ENCODE measurements at places on chromosomes 3 and 15. TPM values are rescaled to one million over a fixed set of nuclear protein-coding genes. Genes with fewer than 3 reads are reported as not detected.

C3orf20 gene
- 0.11 TPM for polyA plus RNA-seq

DNA sequence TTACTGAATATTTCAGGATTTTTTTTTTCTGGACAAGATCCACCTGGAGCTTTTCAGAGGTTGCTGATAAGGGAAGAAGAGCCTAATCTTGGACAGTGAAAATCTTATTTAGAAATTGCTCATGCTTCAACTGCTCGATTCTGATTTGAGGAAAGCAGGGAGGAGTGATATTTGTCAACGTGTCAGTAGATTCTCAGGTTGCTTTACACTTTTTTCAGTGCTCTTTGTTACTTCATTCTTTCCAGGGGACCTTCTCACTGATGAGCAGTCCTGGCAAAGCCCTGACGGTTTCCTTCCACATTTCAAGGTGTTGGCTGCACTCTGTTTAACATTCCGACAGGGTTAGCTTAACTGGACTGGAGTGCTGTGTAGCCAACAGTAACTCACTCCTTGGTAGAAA, 24.1 kb upstream of the RARB start:
- no peak for DNase-seq

DNA sequence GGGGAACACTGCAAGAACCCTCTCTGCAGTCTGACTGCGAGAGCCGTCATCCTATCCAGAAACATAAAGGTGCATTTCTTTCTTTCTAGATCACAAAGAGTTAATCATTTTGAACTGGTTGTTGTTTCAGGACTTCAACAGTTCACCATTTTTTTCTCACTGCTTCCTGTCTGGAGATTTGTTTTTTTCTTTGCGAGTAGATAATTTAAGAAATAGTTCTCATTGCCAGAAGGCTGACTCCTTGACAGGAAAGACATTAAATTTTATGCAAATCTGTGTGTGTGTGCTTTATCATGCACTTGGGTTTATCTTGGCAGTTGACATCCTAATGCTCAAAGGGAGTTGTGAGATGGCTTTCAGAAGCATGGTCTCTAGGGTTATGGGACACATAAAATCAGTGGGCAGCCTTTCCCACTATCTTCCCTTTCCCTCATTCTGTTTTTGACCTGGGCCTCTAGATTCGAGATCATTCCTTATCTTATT, 123.5 kb upstream of the TBL1XR1 start:
- DNase-seq: no peak

DNA sequence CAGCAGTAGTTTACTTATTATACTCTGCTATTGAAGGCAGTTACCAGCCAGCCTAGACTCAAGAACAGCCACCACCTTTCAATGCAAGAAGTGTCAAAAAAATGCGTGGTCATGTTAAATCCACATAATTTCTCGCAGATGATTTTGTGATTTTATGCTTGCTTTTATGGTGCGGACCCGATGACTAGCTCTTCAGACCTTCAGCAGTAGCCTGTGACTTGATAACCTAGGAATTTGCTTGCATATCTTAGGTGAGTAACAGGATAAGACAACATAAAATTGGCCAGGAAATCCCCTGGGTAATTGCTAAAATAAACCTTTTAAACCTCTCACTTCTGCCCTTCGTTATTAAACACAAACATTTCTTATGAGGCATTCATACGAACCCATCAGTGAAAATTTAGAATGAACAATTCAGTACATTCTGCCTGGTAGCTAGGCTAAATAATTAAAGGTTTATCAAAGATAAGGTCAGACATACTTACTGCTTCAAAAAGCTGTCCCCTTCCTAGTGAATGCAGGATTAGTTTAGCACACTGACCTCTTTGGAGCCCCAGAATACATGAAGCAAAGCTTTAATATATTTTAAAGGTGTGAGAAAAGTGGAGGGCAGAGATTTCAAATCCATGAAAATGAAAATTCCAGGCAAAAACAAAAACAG, 798.8 kb downstream of the OTOL1 start:
- DNase-seq: no peak

DNA sequence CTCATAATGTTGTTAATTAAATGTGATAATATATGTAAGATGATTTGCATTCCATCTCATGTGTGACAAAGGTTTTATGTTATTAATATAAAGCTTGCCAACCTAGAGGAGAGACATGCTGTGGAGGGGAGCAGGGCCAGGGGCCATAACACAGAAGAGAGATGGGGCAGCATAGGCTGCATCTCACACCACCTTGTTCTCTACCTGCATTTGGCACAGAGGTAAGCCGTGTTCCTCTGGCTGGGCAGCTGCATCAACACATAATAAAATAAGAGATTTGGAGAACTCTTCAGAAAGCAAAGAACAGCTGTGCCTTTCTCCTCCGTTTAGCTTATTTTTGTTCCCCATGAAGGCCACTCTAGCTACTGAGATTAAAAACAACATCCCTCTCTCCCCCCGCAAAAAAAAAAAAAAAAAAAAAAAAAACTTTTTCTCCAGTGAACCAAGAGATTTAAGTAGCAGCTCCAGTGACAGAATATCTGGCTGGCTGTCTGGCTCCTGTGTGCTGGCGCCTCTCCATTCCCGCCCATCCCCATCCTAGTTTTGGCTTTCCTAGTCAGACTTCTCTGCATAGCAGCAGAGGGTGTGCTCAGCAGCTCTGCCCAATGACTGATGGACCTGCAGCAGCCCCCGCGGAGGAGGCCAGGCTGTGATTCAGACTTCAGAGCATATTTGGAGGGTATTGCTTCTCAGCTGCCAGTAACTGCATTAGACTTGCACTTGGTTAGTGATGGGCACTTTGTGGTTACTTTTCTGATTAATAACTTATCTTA, 52.2 kb upstream of the STXBP5L start:
- DNase-seq: peak; percentile 9

GRCh38 chr3:149473357-149474249, 894 bp upstream of the TM4SF4 start:
- no peak for DNase-seq

- no peak for DNase-seq
Observed at GRCh38 chr15:60370105-60370868, 27.5 kb downstream of the ANXA2 start.

- DNase-seq: no peak
Observed at GRCh38 chr15:63514531-63514943, 10.1 kb downstream of the USP3 start.

DNA sequence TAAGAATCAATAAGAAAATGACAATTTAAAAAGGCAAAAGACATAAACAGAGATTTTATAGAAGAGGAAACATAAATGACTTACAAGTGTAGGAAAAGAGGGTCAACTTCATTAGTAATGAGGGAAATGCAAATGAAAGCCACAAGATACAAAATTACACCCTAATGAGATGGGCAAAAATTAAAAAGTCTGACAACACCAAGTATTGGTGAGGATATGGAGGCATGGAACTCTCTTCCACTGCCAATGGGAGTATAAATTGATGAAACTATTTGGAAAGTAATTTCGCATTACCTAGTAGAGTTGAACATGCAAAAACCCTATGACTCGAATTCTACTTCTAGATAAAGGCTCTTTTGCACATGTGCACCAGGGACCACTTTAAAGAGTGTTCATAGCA, 28.2 kb upstream of the ITGA11 start:
- no peak for DNase-seq

CLDN16 gene
- 0.13 TPM for polyA plus RNA-seq

DNA sequence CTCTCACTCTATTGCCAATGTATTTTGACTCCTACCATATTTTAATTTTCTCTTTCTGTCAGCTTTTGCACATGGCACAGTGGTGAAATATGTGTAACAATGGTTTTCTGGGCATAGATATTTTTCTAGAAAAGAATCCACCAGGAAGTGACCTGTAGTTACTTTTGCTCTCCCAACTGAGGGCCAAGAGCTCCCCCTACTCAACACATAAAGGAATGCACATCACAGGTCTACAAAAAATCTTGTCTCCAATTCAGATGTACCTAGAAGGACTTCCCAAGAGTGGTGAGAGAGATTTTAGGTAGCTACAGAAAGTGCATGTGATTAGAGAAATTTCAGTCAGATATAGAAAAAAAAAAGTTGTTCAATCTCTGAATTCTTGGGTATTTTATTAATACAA, 15.6 kb downstream of the CPA3 start:
- no peak for DNase-seq

DNA sequence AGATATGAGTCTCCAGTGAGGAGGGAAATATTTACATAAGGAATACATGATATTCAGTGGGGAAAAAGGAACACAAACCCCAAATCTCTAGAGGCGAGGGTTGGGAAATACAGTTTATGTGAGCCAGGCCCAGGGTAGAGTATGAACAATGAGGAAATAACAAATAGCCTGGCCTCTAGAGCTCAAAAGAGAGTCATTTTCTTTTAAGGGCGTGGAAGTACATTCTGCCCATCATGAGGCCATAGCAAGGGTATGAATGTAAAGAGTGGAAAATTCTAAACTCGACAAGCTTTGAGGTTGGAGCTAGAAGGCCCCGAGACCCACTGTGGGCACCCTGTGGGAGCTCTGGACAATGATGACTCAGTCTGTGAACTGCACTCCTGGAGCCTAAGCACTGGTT, 27.8 kb upstream of the IGF2BP2 start:
- no peak for DNase-seq

DNA sequence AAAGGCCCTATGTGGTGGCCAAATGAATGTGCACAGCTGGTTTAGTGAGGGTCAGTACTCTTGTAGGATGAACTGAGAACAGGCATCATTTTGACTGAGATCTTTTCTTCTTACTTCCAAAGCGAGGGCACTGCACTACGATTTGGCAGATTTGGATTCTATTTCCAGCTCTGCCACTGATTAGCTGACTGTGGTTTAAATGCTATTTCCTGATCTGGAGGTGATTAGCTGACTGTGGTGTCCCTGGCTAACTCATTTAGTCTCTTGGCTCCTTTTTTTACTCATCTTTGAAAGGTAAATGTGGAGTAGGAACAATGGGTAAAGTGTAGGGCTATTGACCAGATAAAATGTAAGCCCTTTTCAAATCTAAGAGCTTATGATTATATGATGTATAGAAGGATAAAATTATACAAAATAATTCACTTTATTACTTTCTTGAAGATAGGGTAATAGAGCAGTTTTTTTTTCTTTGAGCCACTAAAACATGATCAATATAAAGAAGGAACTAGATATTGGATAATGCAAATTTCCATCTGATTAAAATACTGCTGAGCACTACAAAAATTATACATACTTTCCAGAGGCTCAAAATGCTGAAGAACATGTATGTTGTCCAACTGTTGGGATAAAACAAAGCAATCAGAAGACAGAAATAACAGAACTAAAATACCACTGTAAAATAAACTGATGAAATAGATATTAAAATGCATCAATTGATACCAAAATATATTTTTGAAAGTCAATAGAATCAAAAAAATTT, 39.7 kb upstream of the PLOD2 start:
- no peak for DNase-seq

GRCh38 chr3:87082796-87083440, 92.0 kb upstream of the VGLL3 start:
- peak; percentile 50 for DNase-seq

DNA sequence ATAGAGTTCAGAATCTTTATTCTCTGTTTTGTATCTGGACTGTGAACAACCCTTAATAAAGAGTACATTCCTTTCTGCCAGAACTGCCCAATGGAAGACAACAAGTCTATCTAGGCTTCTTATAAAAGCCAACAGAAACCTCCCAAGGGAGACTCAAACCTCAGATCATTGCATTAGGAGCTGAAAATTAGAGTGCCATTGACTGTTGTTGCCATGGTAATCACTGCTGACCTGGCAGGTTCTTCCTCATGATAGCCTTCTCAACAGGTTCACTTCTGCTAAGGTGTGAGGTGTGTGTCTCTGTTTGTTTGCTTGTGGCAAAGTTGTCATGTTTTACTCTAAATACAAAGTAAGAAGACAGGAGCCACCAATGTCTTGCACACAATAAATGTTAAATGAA, 79.2 kb downstream of the TMEM108 start:
- no peak for DNase-seq

- no peak for DNase-seq
Observed at GRCh38 chr15:99487337-99487730, 78.5 kb upstream of the MEF2A start.

SEMA6D gene
- 60.2 TPM for polyA plus RNA-seq

- no peak for DNase-seq
Observed at GRCh38 chr3:192373586-192373985, 353.8 kb downstream of the FGF12 start.

GRCh38 chr3:108428586-108428985, 81.8 kb downstream of the MYH15 start:
- DNase-seq: no peak

KY gene
- polyA plus RNA-seq: 73.0 TPM

DNA sequence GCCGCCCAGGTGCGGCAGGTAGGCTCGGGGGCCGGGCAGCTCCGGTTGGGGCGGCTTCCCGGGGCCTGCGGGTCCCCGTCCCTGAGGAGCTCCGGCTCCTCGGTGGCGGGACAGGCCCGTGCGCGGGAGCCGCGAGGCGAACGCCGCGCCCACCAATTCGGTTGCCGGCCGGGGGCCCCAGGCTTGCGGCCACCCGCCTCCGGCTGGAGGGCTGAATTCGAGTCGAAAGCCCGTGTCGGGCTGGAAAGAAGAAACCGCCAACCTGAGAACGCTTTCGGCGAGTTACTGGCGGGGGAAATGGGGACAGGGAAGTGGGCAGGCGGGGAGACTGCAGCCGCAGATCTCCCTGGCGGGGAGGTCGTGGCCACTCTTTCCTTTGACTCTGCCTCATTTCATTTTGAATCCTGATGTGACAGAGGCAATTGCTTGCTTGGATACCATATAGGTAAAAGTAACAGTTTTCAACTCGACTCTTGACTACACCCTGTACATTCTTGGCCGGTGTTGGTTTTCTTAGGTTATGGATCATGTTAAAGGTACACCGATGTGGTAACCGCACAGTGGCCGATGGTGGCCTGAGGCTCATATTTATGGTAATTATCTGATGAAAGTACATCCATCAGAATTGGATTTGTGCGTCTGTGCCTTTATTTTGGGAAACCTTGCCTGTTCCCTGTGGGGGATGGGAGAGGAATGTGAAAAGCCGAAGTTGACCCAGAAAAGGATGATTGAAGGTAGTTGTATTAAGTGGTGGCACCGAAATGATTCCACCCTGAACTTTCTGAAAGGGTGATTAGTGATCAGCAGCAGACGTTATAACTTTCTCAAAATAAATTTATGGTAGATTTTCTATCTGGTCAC, 1.7 kb downstream of the B3GNT5 start:
- DNase-seq: no peak

DNA sequence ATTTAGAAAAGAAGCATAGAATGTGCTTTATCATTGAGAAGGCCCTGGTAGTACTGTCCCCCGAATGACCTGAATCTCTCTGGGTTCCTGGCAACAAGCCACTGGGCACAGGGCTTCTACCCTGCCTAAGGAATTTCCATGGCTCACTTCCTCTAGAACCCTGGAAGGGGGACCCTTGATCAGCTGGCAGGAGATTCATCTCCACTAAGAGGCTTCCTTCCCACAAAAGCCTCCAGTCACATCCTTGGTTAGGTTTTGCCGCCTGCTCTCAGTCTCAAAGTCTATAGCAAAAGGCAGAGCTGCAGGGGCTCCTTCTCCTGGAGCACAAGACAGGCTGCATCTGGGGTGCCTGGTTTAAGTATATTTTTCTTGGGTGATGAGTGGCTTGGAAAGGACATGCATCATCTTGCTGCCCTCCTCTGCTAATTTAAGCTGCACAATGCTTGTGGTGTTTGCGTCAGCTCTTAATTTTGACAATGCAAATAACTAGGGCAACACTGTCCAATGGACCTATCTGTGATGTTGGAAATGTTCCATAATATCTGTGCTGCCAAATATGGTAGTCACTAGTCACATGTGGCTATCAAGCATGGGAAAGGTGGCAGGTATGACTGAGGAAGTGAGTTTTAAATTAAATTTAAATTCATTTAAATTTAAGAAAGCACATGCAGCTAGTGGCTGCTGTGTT, 33.4 kb upstream of the RARRES1 start:
- DNase-seq: no peak

Data from forelimb muscle (tissue), 1 donor.